Stimulated activated memory B cell treated with anti-CD40 and anti-IgM and Interleukin-4, amounts not matched to agents 10 μg/mL and 1 μg/mL and 100 μg/mL, for 72 hours (primary cell): ENCODE measurements at places on chromosomes 3 and 15.

DNA sequence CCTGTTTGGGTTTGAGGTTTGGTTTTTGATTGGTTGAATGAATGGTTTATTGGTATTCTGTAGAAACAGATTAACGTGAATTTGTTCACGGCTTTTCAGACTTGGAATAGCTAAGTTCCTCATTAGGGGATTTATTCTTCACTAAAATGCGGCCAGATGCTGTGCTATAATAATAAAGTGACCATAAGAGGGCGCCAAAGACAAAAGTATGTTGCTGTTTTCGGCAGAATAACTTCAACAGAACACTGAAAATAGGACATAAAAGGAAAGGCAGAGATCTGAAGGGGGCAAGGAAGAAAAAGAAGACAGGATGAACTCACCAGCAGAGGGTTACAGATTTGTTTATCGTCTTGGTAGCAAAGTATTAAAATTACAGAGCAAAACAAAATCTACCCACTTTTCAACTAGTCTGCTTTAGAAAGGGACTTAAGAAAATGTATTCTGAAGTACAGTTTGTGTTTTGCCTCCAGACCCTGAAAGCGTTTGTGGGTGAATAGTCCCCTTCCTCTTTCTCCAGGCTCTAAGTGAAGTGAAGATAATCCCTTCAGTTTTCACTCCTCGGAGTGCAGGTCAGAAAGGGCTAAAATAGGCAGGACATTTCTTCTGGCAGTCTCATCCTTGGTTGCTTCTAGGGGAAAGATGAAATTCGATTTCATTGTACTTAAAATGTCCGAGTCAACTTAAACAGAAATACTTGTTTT is 147.6 kb downstream of the IL20RB start:
- peak; percentile 54 for ATAC-seq

DNA sequence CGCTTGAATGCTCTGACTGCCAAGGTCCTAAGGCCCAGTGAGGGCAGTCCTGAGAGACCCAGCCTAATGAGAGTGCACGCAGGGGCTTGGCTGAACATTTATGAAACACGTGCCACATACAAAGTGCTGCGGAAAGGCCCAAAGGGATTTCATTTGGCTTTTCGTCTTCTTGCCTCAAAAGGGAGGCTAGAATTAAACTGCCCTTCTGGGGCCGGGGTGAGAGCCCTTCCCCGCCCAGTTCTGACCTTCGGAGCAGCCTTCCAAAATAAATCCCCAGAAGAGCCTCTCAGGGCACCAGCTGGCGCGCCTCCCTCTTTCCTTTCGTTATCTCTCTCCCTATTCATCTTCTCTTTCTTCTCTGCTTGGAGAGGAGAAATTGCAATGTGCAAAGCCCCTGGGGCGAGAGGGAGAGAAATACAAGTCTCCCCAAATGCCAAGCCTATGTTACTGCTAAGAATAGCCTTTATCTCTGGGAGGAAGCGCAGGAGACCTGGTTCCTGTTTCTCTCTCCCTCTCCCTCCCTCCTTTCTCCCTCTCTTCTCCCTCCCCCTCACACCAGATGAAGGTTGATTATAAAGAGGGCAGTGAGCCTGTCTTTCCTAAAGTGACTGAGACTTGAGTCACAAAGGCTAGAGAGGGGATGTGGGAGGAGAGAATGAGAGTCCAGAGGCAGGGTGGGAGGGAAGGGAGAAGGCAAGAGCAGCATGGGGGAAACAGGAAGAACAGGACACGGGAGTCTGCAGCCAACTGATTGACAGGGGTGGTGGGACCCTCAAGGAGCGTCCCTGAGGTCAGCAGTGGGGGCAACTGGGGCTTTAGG is 36.7 kb upstream of the NDUFB4 start:
- peak; percentile 25 for ATAC-seq

GRCh38 chr3:188200481-188200880 is 46.5 kb downstream of the LPP start:
- no peak for ATAC-seq

GRCh38 chr15:70252056-70252950 is 154.6 kb upstream of the TLE3 start:
- no peak for ATAC-seq

GRCh38 chr3:16663854-16664712 is 58.9 kb upstream of the DAZL start:
- ATAC-seq = no peak

- ATAC-seq = no peak
Observed at GRCh38 chr3:53122933-53123305, 7.3 kb downstream of the RFT1 start.

- no peak for ATAC-seq
Observed at GRCh38 chr15:31214864-31215489, 111.7 kb upstream of the KLF13 start.

DNA sequence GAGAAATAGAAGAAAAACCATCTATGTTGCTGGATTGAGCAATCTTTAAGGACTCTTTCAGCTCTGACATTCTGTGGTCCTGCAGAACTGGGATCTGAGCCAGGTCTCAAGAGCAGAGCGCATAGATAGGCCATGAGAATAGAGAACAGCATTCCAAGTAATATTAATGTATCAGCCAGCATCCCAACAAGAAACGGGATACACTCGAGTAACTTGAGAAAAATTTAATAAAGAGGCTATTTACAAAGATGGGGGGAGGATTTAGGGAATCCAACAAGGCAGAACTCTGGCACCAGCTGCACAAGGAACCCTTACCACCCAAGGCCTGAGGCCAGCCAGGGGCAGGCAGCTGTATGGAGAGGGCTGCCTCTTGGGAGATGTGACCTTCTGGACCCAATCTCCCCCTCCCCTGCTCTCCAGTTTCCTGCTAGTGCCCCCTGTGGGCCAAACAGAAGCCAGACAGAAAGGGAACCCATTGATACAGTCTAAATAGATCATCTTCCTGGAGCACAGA is 8.2 kb downstream of the TMOD2 start:
- no peak for ATAC-seq

DNA sequence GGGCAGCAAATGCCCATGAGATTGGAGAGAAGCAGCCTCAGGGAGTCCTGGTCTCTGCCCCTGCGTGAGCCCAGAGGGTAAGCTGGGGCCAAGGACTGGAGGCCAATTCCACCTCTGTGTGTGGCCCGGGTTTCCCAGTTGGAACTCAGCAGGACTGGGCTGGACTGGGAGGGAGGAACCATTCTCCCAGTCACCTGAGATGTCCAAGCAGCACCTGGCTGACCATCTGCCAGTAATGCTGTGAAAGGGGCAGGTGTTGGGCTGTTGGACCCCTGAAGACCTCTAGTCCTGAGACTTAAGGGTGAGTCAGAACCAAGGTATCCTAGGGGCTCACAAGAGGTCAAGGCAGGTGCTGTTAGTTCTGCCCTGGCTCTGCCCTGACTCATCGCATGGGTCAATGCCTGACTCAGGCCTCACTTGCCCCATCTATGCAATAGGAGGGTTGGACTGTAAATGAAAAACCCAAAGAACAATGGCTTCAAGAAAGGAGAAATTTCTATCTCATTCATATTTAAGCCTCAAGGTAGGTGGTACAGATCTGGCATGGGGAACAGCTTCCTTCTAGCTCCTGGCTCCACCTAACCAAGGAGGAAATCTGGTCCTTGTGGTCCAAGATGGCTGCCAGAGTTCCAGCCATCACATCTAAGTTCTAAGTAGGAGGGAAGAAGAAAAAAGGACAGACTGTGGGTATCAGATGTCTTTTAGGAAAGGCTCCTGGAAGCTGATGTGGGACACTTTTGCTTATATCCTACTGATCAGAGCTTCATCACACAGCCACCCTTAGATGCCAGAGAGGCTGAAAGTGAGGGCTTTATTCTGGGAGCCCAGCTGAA is 111.3 kb downstream of the FBLN2 start:
- no peak for ATAC-seq

DNA sequence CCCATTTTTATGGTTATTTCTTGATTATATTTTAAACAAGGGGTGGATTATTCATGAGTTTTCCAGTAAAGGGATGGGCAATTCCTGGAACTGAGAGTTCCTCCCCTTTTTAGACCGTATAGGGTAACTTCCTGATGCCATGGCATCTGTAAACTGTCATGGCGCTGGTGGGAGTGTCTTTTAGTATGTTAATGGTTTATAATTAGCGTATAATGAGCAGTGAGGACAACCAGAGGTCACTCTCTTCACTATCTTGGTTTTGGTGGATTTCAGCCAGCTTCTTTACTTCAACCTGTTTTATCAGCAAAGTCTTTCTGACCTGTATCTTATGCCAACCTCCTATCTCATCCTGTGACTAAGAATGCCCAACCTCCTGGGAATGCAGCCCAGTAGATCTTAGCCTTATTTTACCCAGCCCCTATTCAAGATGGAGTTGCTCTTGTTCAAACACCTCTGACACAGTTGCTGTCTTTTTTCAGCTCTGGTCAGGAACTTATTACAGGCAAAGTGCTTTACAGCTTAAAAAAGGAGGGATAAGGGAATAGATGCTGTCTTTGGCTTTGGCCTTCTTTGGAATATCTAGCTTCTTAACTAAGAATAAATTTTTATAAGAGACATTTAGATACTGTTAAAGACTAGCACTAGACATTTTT is 257.8 kb downstream of the CNTN4 start:
- ATAC-seq = no peak

DNA sequence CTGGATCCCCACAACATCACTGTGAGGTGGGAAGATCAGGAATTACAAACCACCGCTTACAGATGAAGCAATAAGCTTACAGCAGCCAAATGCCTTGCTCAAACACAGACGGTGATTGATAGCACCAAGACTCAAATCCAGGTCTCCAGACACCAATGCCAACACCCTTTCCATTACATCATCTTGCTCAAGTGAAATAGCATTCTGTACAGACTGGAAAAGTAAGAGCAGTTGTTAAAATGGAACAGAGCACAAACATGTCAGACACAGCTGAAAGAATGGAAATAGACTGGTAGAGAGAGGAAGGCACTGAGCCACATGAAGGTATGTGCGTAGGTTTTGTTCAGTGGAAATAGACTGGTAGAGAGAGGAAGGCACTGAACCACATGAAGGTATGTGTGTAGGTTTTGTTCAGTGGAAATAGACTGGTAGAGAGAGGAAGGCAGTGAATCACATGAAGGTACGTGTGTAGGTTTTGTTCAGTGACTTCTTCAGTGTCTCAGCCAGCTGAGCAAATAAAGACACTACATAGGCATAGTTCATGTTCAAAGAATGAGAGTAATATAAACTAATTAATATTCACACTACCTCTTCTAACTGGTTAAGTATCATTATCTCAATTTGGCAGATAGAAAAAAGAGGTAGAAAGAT is 15.6 kb downstream of the CLDN1 start:
- no peak for ATAC-seq

DNA sequence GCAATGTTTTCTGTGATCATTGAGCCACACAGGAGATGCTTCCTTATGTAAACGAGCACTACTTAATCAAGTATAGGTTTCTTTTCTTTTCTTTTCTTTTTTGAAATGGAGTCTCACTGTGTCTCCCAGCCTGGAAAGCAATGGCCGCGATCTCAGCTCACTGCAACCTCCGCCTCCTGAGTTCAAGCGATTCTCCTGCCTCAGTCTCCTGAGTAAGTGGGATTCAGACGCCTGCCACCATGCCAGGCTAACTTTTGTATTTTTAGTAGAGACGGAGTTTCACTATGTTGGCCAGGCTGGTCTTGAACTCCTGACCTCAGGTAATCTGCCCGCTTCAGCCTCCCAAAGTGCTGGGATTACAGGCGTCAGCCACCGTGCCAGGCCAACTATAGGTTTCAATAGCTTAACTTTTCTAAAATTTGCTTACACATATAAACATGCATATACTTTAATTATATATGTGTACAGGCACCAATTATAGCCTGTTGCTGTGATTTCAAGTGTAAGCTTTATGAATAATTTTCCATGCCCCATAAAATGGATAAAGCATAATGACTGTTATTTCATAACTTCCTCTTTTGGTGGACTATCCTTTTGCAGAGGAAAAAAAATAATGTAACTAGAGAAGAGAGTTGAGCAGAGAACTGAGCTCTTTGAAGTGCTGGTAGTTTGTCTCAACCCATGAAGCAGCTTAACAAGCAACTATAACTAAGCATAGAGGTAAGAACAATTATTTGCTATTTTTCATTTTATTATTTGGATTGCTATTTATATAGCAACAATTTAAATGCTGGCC is 24.8 kb upstream of the MBNL1 start:
- peak; percentile 79 for ATAC-seq

DNA sequence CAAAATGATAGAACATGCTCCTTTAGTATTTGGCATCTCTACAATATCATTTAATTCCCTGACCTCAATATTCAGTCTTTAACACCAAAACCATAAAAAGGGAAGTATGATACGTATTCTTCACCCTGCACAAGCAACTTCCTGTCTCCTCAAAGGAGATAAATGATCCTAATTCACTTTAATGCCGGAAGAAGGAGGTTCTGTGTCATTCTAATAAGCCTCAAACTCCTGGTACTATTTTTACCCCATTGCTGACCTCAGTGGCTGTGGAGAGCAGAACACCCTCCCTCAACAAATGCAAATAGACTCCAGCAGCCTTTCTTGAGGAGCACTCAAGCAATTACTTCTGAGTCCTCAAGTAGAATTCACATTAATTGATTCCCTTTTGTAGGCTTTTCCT is 173.3 kb downstream of the TMEM108 start:
- ATAC-seq = peak; percentile 85

DNA sequence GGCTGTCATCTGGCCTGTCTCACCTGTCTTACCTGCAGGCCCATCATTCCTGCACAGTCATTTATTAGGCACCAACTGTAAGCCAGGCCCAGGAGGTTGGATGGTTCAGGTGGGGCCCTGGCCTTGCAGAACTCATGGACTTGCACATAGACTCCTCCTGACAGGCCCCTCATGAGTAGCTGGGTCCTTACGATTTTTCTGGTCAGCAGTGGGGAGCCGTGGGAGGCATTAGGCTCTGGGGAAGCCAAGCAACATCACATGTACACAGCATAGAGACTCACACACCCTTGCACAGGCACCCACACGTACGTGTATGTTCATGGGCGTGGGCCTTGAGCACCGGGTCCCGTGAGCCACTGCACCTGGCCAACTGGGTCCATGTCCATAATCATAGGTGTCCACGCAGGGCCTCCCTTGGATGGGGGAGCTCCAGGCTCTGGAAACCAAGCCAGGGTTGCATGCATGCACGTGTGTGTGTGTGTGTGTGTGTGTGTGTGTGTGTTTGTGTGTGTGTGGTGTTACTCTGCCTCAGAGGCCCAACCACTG is 20.3 kb downstream of the CISH start:
- ATAC-seq = peak; percentile 2

- no peak for ATAC-seq
Observed at GRCh38 chr15:23857028-23857641, 170.0 kb upstream of the NDN start.

DNA sequence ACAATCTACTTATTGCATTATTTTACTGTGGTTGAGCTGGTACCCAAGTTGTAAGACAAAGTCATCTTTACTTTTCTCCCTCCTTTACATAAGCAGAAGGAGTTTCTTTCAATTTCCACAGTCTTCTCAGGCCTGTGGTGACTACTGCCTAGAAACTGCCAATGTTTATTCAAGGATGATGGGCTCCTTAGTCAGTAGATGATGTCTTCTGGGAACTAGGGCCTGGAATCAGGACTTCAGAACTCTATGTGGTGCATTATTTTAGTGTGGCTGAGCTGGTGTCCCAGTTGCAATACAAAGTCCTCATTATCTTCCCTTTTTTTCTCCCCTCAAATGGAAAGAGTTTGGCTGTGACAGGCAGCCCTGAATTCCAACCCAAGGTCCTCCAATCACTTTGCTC is 1762.5 kb downstream of the SI start:
- ATAC-seq = no peak
